ENCODE measurements at places on chromosomes 1 and 21. TPM values are rescaled to one million over a fixed set of nuclear protein-coding genes. Genes with fewer than 3 reads are reported as not detected.
A peak's percentile ranks its signal among the peaks of the same experiment; 100 is the strongest.

The INTS7 gene
- 12.3 TPM for polyA plus RNA-seq

DNA sequence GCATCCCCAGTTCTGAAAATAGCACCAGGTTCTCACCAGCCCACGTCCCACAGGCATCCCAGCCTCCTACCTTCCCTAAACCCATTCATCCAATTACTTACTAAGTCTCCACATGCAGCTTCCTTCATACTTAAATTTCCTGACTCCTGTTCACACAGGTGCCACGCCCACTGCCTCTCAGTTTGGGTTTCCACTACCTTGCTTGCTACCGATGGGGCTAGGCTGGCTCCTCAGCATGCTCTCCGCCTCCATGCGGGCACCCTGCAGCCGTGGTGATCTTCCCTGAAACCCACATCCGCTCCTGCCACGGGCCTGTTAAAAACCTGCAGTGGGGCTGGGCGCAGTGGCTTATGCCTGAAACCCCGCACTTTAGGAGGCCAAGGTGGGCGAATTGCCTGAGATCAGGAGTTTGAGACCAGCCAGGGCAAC, 70.4 kb upstream of the ANGPTL1 start:
- no peak for DNase-seq

- DNase-seq = no peak
Observed at GRCh38 chr1:54008876-54009275, 9.1 kb downstream of the LDLRAD1 start.

GRCh38 chr1:244207042-244207934, 156.2 kb downstream of the ZBTB18 start:
- peak; percentile 29 for DNase-seq

DNA sequence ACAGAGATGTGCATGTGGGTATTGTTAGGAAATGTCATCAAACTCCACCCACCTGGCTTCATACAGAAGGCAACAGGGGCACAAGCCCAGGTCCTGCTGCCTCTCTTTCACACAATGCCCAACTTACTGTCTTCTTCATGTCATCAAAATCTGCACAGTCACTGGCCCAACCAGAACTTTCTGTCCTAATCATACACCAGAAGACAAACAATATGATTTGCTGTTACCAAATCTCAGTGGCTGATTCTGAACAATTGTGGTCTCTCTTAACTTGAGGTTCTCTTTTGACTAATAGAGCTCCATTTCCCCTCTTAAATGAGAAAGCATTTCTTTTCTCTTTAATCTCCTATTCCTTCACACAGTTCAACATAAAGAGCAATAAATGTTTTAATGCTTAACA, 7.7 kb downstream of the HSD3B2 start:
- no peak for DNase-seq

DNA sequence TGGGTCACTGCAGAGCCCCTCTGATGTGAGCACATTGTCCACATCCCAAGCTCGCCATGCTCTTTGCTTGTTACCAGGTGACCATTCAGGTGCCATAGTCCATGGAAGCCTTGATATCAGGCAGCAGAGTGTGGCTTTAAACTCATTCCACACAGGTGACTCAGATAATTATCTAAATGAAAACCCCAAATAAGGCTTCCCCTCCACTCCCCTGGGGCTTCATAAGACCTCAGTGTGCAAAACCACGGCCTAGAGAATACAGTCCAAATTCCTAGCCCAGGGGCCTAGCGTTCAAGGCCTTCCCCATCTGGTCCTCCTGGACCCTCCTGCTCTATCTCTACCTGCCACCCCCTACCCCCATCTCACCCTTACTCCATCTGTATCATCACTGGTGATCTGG, 97.1 kb downstream of the ARHGEF10L start:
- DNase-seq = no peak

DNA sequence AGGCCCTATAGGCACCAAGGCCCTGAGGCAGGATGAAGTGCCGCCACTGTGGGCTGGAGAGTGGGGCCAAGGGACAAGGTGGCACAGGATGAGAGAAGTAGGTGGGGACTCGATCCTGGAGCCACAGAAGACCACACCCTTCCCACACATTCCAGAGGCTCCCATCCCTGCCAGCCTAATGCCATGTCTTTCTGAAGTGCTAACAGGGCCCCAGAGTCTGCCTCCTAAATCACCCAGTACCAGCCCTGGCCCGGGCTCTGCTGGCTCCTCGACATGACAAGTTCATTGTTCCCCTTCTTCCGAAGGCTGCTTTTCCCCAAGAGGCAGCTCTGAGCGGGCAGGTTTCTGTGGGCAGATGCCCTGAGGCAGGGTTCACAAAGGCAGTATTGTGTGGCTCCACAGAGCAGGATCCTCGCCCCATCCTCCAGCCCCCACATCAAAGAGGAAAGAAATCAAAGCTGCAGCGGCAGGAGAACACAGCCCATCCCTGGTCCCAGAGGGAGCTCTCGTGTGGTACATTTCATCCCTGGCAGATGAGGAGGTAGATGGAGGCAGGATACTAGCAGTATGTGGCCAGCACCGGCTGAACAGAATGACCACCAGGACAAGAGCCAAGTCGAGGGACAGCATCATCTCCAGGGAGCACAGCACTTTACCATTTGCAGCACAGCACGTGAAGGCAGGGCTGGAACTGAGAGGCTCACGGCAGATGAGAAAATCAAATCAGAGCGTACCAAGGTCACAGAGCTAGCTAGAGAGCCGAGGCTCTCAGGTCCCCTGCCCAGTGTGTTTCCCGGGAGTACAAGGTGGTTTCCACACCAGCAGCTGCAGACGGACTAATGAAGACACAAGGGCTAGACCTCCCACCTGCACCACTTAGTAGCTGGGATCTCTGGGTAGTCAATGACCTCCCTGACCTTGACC, 64.8 kb downstream of the SYF2 start:
- DNase-seq = no peak

DNA sequence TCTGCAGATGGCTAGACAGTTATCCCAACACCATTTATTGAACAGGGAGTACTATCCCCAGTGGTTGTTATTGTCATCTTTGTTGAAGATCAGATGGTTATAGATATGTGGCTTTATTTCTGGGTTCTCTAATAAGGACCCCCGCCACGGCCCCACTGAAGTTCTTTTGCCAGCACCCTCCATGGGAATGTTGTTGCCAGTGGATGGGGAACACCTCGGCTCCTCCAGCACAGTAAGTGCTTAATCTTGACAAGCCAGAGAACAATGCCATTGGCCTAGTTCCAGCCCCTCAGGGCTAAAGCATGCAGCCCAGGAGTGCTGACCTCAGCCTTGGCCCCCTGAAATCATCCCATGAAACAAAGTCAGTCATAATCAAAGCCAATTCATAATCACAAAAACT, 337.6 kb downstream of the AGBL4 start:
- no peak for DNase-seq

- DNase-seq = peak; percentile 30
Observed at GRCh38 chr21:25790878-25791204, 56.1 kb downstream of the GABPA start.

DNA sequence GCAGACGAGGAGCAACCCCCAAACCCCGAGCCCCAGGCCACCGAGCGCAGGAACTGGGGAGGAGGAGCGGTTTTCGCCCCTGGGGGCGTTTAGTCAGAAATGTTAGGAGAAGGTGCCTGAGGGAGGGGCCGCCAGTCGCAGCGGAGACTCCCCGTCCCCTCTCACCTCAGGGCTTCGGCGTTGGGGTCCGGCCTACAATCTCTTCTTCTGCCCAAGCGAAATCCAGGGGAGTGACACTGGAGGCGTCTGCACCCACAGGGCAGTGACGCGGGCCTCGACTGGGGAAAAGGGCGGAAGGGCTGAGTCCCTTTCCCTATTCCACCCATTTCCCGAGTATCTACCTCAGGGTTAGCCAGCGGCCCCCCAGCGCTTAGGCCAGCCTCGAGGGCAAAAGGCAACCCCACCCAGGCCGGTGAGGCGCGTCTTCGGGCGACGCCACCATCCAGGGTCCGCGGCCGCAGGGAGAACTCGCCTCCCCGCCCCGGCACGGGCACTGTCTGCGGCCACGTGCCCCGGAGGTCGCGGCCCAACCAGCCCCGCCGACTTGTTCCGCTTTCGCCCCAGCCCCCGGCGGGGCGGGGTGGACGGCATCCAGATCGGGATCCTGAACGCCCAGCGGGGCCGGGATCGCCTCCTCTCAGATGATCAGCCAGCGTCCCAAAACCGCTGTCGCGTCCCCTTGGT, 118.7 kb upstream of the BARHL2 start:
- DNase-seq = no peak

DNA sequence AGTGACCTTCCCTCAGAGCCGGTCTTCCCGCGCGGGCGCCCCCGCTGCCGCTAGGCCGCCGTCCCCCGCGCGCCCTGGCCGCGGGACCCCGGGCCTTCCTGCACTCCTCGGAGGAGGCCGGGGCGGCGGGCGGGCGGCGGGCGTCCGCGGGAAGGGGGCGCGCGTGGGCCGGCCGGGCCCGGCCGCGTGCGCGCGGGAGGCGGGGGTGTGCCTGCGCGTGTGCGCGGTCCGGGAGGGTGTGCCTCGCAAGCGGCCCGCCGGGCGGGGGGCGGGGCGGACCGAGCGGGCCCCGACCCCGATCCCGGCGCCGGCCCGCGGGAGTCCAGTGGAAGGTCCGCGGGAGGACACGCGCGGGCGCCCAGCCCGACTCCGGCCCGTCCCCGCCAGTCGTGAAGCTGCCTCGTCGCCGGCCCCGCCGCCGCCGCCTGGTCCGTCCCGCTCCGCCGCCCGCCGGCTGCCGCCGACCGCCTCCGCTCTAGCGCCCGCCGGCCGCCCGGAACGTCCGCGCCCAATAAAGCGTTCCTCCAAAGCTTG, 438 bp downstream of the MRPS6 start:
- peak; percentile 73 for DNase-seq

GRCh38 chr1:95583661-95584210, 349.7 kb downstream of the RWDD3 start:
- no peak for DNase-seq

- DNase-seq = no peak
Observed at GRCh38 chr1:5688081-5689077, 303.8 kb downstream of the NPHP4 start.
